Activated T-helper 2 cell treated with anti-CD3 and anti-CD28 coated beads, Interferon-gamma antibody, Interleukin-2, Interleukin-4, amounts not matched to agents 10 μg/mL and 5 μg/mL and 100 μg/mL, durations not matched to agents 14 hours and 24 hours and 36 hours (primary cell): ENCODE measurements at places on chromosomes 3 and 15. TPM values are rescaled to one million over a fixed set of nuclear protein-coding genes. Genes with fewer than 3 reads are reported as not detected.

MYZAP gene
- not detected in 2 replicates for total RNA-seq

GRCh38 chr15:29571792-29572431, 250.4 kb downstream of the TJP1 start:
- H3K27me3 ChIP-seq: peaks cover 59% of the 10 kb centered on the region
- H3K4me1 ChIP-seq: peaks cover 3% of the 10 kb centered on the region
- no peaks in the 10 kb centered on the region for H3K36me3 ChIP-seq

DNA sequence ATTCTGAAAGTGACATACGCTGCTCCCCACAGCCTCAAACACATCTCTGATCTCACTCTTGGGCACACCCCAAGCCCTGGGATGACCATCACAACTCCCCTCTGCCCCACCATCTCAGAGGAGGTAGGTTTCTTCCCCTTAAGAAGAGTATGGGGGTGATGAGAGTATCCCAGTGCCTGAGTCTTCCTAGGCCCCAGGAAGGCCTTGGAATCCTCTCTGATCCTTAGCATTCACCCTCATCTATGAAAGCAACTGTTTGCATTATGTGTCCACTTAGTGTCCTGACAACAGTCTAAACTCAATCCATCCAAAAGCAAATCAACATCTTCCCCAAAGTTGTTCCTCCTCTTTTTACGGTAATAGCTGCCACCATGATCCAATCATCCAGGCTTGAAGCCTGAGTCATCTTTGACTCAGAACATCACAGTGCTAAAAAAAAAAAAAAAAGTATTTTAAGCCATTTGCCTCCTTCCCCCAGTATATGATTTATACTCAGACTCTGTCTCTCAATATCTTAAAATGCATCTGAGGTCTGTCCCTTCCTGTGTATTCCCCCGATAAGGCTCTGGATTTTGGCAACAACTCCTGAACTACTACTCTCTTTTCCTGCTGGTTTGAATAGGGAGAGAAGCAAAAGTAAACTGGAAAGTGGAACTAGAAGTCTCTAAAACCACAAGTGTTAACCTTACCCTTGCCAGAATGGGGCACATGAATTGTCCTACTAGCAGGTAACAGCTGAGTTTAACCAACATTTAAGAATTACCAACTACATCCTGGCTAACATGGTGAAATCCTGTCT, 22.5 kb downstream of the POPDC2 start:
- peak overlapping the region; percentile 18 for H3K4me3 ChIP-seq
- peak overlapping the region; percentile 86 for H3K27ac ChIP-seq
- H3K4me1 ChIP-seq: peaks cover 41% of the 10 kb centered on the region
- peaks cover 1% of the 10 kb centered on the region for H3K27me3 ChIP-seq
- H3K36me3 ChIP-seq: peaks cover 19% of the 10 kb centered on the region
- DNase-seq: no peak

- no peaks in the 10 kb centered on the region for H3K27me3 ChIP-seq
- DNase-seq: no peak
- H3K4me1 ChIP-seq: no peaks in the 10 kb centered on the region
- H3K4me3 ChIP-seq: no peak overlapping the region
Observed at GRCh38 chr3:28485164-28485563, 136.5 kb upstream of the AZI2 start.

IMPG2 gene
- total RNA-seq: 0.05 and 0.09 TPM in 2 replicates

DNA sequence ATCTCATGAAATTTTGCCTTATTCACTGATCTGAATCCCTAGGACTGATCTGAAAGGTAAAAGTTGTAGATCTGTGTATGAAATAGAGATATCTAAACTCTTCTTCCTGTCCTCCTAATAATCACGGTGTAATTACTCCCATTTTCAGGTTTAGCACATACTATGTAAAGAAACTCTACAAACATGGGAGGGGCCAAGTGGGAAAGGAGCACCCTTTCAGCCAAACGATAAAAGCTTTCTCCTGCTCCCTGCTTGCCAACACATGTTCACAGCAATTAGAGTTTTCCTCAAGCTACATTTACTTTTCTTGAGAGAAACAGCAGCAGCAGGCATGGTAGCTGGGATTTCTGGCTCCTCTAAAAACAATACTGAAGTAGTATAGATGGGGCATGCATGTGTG, 71.6 kb downstream of the CHAC1 start:
- no peak for DNase-seq
- peaks cover 43% of the 10 kb centered on the region for H3K36me3 ChIP-seq
- no peaks in the 10 kb centered on the region for H3K27me3 ChIP-seq

GRCh38 chr3:14133876-14134275, 9.0 kb downstream of the TMEM43 start:
- H3K27ac ChIP-seq: no peak overlapping the region
- no peaks in the 10 kb centered on the region for H3K27me3 ChIP-seq
- peaks cover 78% of the 10 kb centered on the region for H3K36me3 ChIP-seq
- DNase-seq: no peak

DNA sequence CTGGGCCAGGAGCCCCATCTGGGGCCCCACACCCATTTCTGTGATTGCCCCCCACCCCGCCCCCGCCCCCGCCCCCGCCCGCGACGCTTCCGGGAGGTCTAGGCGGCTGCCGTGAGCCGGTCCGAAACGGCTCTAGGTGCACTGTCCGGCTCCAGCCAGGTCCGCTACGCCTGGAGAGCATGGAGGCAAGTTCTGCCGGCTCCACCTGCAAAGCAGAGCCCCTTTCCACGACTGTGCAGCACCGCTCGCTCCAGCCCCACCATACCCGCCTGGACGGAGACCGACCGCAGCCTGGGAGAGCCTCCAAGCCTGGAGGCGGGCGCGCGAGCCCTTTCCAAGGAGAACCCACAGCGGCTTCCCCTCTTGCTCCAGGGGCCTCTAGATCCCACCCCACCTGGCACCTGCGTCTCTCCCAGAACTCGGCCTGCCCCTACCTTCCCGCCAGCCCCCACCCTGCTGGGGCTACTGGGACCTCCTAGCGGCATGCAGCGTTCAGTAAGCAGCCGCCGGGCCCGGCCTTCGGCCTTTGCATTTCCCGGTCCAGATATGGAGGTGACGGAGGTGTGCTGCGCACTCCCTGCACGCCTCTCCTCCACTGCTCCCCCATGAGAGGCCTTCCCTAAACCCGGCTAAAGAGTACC, 66.2 kb downstream of the KLF13 start:
- peaks cover 15% of the 10 kb centered on the region for H3K36me3 ChIP-seq
- peaks cover 36% of the 10 kb centered on the region for H3K4me1 ChIP-seq
- H3K27ac ChIP-seq: no peak overlapping the region
- H3K4me3 ChIP-seq: peak overlapping the region; percentile 87
- DNase-seq: no peak

DNA sequence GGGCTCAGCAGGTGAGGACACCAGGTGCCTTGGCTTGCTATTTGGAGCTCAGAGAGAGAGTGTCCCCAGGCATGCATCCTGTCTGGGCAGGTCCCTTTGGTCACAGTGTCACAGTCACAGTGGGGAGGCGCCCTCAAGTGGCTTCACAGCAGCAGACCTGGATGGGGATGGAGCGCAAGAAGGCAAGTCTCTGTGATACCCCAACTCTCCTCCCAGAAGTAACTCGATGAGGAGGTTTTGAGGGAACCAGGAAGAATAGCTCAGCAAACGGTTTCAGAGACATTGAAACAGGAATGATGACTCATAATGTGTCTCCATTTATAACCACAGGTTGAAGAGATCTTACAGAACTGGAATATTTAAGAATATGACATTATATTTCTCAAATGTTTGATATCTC, 66.5 kb upstream of the SH3GL3 start:
- H3K27ac ChIP-seq: no peak overlapping the region
- H3K4me1 ChIP-seq: peaks cover 8% of the 10 kb centered on the region
- H3K4me3 ChIP-seq: no peak overlapping the region
- DNase-seq: peak; percentile 25
- peaks cover 28% of the 10 kb centered on the region for H3K27me3 ChIP-seq

GRCh38 chr3:129687586-129688125, 81.2 kb upstream of the PLXND1 start:
- peaks cover 7% of the 10 kb centered on the region for H3K4me1 ChIP-seq
- no peak for DNase-seq
- no peaks in the 10 kb centered on the region for H3K36me3 ChIP-seq
- no peaks in the 10 kb centered on the region for H3K27me3 ChIP-seq
- no peak overlapping the region for H3K4me3 ChIP-seq

HYPK gene
- 23.6 and 24.3 TPM in 2 replicates for total RNA-seq

- no peak overlapping the region for H3K27ac ChIP-seq
- H3K36me3 ChIP-seq: no peaks in the 10 kb centered on the region
Observed at GRCh38 chr15:36887214-36887961, 213.0 kb downstream of the MEIS2 start.

DNA sequence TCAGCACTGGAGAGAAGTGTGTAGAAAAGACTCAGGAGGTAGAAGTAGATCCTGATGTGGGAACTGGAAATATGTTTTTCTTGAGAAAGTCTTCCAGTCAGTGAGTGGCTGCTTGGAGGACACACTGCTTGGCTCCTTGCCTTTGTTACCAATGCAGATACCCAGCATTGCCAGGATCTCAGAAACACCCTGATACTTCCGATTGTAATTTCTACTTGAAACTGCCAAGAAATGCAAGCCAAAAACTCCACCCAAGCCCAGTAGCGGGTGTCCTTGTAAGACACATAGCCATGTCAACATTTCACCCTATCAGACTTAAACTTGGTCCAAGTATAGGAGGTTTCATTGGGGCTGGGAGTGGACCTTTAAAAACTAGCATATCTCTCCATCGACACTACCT, 141.8 kb downstream of the ALDH1A2 start:
- H3K36me3 ChIP-seq: no peaks in the 10 kb centered on the region
- no peak overlapping the region for H3K27ac ChIP-seq
- peaks cover 3% of the 10 kb centered on the region for H3K27me3 ChIP-seq
- no peaks in the 10 kb centered on the region for H3K4me1 ChIP-seq
- H3K4me3 ChIP-seq: no peak overlapping the region

DNA sequence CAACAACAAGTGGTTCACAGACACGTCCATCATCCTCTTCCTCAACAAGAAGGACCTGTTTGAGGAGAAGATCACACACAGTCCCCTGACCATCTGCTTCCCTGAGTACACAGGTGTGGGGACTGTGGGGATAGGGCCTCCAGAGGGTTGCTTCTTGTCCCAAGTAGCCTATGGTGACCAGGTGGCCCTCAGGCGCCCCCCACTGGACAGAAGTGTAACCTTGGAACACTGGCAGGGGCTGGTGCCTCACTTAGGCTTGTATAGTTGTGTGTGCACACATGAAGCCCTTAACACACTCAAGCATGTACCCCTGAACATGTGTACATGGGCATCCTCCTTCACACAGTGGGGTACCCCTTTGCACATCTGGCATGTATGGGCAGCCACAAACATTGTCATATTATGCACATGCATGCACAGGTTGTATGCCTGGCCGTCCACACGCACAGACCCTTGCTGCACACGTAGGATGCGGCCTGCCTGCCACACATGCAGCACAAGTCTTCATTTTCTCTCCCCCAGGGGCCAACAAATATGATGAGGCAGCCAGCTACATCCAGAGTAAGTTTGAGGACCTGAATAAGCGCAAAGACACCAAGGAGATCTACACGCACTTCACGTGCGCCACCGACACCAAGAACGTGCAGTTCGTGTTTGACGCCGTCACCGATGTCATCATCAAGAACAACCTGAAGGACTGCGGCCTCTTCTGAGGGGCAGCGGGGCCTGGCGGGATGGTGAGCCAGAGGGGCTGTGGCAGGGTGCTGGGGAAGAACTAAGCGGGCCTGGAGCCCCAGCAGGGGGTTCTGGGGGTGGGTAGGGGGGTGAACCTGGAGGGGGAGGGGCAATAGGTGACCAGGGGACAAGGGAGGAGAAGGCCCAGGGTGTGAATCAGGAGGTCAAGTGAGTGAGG, 11.7 kb upstream of the SEMA3B start:
- H3K36me3 ChIP-seq: peaks cover 55% of the 10 kb centered on the region
- no peaks in the 10 kb centered on the region for H3K27me3 ChIP-seq
- H3K27ac ChIP-seq: no peak overlapping the region
- no peak overlapping the region for H3K4me3 ChIP-seq
- DNase-seq: no peak

- H3K36me3 ChIP-seq: no peaks in the 10 kb centered on the region
- H3K27ac ChIP-seq: no peak overlapping the region
- H3K27me3 ChIP-seq: no peaks in the 10 kb centered on the region
- no peak overlapping the region for H3K4me3 ChIP-seq
Observed at GRCh38 chr3:177463863-177464262, 266.6 kb upstream of the TBL1XR1 start.

DNA sequence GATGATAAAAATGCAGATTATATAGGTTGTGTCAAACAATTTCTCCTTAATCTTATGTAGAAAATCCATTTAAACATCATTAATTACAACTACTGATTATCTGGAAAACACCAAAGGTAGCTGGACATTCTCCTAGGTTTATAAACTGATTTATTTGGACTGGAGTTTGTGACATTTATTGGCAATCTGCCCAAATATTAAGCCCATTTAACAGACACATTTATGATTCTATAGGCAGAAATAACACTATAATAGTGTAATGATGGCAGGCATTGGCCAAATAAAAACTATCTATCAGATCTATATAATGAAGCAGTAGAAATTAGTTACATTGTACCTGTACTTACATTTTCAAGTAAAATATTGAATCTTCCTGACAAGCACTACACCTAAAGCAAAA, 117.8 kb downstream of the TFDP2 start:
- H3K36me3 ChIP-seq: no peaks in the 10 kb centered on the region
- no peak for DNase-seq
- no peak overlapping the region for H3K27ac ChIP-seq
- no peak overlapping the region for H3K4me3 ChIP-seq
- peaks cover 29% of the 10 kb centered on the region for H3K4me1 ChIP-seq

EBLN2 gene
- 8.6 and 8.8 TPM in 2 replicates for total RNA-seq

DNA sequence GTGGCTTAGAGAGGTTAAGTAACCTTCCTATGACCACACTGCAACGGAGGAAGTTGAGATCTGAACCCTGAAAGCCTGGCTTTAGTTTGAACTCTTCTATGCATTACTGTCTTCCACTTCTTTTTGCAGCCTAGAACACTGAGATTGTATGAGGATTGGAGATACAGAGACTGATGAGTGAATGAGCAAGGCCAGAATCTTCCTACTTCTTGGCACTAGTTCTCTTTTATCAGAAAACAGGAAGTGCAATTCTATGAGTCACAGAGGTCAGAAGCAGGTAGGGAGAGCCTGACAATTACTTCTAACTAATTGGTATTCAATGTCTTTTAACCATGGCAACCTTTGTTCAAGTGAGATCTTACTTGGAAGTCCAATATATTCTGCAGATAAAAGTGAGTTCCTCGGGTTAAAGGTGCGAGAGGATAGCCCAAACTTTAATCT, 219.0 kb downstream of the SHQ1 start:
- no peaks in the 10 kb centered on the region for H3K27me3 ChIP-seq
- H3K36me3 ChIP-seq: peaks cover 9% of the 10 kb centered on the region
- H3K4me1 ChIP-seq: peaks cover 58% of the 10 kb centered on the region
- peak overlapping the region; percentile 5 for H3K4me3 ChIP-seq

DNA sequence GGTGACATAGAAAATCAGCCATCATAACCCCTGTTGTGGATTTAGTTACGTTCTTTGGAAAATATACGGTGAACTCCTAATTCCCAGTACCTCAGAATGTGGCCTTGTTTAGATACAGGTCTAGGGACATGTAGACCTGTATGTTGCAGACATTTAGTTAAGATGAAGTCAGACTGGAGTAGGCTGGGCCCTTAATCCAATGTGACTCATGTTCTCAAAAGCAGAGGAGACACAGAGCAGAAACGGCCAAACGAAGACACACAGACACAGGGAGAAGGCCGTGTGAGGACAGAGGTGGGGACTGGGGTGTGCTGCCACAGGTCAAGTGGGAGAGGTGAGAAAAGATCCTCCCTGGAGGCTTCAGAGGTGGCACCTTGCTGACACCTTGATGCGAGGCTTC, 119.0 kb upstream of the PROK2 start:
- peaks cover 10% of the 10 kb centered on the region for H3K27me3 ChIP-seq
- no peak overlapping the region for H3K27ac ChIP-seq
- DNase-seq: no peak
- H3K36me3 ChIP-seq: no peaks in the 10 kb centered on the region
- H3K4me3 ChIP-seq: no peak overlapping the region
- H3K4me1 ChIP-seq: peaks cover 10% of the 10 kb centered on the region
